NCI-H2081 (cell line): ENCODE measurements at places on chromosomes 3 and 15.

- no peak for DNase-seq
Observed at GRCh38 chr3:65963787-65964677, 74.7 kb downstream of the MAGI1 start.

DNA sequence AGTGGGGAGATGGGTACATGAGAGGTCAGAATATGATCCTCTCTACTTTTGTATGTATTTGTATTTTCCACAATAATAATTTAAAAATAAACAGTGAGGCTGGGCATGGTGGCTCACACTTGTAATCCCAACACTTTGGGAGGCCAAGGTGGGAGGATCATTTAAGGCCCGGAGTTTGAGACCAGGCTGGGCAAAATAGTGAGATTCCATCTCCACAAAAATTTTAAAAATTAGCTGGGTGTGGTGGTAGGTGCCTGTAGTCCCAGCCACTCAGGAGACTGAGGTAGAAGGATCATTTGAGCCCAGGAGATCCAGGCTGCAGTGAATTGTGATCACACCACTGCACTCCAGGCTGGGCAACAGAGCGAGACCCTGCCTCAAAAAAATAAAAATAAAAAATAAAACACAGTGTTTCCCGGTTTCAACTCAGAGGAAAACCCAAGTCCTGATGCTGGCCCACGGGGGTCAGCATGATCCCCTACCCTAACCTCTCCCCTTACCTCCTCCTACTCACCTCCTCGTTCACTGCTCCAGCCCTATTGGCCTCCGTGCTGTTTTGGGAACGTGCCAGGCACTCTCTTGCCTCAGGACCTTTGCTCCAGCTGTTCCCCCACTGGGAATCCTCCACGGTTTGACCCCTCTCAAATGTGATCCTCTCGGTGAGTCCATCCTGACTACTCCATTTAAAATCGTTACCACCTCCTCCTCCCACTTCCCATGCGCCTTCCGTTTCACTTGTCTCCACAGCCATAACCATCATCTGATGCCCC is 2.9 kb upstream of the KLHL40 start:
- DNase-seq = no peak

- no peak for DNase-seq
Observed at GRCh38 chr3:41519746-41520145, 320.4 kb downstream of the CTNNB1 start.

DNA sequence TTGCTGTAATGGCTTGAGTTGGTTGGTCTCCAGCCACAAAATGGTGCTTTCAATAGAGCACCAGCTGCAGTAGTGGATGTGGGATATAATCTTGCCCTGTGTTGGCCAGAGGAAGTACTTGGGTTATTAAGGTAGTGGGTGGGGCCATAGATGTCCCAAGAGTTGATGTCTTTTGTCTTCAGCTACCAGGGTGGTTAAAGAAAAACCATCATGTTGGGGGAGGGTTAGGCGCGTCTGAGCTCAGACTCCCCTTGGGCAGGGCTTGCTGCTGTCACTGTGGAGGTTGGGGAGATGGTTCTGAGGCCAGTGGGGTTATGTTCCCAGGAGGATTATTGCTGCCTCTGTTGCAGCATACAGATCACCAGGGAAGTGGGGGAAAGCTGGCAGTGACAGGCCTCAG is 46.9 kb upstream of the GADL1 start:
- no peak for DNase-seq

- DNase-seq = peak; percentile 44
Observed at GRCh38 chr3:192892981-192893700, 24.5 kb downstream of the MB21D2 start.

DNA sequence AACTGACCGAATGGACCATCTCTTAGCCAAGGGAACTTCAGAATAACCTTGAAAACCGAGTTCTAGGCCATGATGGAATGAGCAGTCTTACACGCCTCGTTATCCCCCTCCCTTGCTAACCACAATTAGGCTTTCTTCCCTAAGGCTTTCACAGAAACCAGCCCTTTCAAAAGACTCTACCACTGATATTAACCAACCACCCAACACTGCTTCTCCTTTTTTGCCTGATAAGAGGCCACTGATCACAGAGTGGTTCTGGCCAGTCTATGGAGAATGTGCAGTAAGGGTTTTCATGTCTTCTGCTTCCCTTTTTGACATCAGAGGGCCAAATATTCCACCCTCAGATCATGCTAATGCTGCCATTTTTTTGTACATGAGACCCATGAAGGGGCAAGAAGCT is 59.3 kb downstream of the MCF2L2 start:
- DNase-seq = no peak

GRCh38 chr15:51756482-51756881 is 5.1 kb downstream of the TMOD2 start:
- DNase-seq = no peak

DNA sequence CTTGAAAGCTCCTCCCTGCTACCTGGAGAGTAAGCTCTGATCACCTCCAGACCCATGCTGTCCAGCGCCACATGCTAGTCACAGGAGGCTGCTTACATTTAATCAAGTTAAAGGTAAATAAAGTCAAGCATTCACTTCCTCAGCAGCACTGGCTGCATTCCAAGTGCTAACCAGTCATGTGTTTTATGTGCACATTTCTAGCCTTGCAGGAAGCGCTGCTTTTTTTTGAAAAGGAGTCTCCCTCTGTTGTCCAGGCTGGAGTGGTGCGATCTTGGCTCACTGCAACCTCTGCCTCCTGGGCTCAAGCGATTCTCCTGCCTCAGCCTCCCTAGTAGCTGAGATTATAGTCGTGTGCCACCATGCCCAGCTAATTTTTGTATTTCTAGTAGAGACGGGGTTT is 279.2 kb downstream of the GABRG3 start:
- peak; percentile 80 for DNase-seq

DNA sequence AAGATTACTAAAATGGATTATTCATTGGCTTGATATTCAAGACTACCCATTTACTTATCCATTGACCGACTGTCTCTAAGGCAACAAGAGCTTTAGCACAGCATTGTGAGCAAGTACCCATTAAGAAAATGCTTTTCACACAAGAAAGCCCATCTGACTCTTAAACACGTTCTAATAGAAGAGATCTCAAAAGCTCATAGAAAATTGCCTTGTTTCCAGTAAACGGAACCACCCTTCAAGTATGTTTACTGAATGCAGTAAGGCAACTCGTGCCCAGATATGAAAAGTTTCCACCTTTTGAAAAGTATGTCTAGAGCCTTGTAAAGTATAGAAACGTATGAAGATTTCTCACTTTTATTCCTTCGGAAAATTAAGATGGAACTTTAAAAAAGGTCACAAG is 655.3 kb upstream of the ALCAM start:
- DNase-seq = no peak

DNA sequence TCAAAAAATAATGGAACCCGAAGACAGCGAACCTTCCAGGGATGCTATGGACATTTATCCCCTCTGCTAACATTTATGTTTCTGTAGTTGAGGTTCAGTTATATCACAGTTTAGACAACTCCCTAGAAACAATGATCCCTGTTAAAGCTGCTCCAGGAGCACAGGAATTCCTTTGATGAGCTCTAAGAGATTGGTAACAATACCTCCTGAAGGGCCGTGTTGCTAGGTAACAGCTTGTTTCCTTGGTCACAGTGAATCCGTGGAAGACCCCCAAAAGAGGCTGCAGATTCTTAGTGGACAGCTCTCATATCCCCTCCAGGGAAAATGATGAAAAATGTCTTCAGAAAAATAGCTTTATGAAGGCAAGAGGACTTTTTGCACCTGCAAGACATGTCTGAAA is 160.2 kb downstream of the SERPINI1 start:
- DNase-seq = no peak

DNA sequence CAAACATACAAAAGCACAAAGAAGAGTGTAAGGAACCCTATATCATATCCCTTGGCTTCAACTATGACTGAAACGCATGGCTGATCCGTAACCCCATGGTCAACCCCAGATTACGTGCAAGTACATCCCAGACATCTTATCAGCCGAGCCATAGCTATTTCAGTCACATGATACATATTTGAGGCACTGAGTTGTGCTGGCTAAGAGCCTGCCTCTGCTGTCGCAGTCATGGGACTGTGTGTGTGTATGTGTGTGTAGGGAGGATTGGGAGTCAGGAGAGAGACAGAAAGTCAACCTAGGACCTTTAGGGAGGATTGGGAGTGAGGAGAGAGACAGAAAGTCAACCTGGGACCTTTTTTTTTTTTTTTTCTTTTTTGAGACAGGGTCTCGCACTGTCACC is 8.4 kb downstream of the ST6GAL1 start:
- DNase-seq = no peak

DNA sequence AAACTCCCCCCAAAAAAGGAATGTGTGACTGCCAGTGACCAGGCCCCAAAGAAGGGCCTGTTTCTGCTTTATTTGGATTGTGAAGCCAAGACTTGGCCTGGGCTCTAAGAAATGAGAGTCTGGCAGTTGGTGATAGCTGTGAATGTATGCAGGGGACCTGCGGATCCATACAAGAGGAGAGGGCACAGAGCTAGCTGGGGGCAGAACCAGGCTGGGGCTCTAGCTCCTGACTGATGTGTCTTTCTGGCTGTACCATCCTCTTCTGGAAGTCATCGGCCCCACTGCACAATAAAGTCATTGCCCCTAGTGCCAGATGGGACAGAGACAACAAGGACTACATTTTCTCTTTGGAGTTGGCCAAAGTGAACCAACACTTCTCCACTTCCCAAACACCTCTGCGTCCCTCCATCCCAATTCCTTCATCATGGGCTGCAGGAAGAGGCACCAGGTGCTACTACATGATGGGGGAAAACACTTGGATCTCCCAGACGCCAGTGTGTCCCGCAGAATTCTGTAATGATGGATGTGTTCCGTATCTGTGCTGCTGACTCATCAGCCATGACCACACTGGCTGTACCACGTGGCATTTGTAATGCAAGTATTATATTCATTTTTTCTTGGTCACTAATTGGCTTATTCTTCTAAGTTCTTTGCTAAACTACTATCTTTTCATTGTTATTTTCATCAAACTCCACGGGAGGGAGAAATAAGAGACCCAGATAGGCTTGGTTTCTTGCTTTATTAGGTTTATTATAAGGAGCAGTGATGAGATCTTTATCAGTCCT is 1.7 kb upstream of the PLA2G4F start:
- no peak for DNase-seq

GRCh38 chr3:111568911-111569310 is 26.2 kb downstream of the ZBED2 start:
- DNase-seq = no peak

DNA sequence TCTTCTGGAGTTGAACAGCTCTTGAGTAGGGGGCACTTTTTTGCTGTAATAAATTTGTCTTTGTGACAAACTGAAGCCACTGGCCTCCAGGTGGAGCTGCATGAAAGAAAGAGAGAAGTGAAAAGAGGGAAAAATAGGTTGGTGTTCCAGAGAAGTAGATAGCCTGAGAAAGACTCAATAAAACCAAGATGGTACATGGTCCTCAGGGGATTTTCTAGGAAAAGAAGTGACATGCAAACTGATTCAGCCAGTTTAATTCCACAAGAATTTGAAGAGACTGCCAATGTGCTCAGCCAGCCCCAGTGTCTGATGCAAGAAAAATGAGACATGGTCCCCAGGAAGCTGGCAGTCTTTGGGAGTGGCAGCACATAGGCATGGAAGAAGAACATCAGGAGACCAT is 152.7 kb downstream of the CD47 start:
- DNase-seq = peak; percentile 43

DNA sequence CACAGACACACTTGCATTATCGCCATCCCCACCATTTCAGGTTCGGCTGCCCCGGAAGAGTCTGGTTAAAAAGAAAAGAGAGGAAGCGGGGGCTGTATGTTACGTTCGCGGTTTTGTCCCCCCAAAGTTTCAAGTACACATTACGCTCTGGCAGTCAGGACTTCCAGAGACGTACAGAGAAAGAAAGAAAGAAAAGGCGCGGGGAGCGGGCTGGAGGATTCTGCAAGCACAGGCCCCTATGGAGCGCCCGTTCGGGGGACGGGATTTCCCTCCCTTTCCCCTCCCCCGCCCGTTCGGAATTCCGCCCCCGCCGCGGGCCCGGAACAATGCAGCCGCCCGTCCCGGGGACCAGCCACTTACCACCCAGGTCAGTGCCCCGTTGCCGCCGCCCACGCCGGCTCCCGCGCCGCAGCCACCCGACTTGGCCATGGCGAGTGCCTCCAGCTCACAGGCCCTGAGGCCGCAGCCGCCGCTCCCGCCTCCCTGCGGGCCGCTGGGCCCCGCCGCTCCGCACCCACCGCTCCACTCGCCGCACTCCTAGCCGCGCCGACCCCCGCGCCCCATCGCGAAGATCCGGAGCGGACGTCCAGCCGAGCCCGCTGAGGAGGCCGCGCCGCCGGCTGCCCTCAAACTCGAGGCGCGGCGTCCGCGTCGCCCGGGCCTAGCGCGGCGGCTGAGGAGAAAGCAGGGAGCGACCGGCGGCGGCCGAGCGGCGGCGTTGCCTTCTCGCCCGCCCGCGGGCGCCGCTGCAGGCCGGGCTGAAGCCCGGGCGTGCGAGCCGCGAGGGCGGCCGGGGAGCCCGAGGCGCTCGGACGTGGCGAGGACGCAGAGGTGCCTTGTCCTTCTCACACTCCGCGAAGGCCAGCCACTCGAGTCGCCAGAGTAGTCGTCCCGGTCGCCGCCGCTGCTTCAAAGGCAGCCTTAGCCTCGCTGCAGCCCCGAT is 567 bp downstream of the TOP2B start:
- DNase-seq = peak; percentile 50

DNA sequence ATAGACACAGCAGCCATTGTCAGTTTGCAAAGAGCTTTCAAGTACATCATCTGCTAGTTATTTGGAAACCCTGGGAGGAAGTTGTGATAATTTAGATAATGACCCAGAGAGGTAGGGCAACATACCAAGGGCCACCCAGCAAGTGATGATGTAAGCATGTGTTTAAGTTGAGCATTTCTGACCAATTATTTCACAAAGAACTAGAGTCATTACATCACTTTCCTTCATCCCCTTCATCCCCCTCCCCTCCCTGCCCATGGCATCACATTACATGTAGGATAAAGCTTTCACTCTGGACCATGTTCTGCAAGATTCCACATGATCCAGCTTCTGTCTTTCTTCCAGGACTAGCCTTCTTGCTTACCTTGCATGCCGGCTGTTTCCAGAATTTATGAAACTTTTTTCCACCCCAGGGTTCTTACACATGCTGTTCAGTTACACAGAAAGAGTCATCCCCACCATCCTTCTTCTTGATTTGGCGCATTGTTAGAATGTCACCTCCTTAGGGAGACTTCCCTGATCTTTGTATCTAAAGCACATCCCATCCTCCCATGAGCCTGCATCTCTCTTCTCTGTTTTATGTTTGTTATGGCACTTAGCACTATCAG is 71.3 kb downstream of the PTPRG start:
- DNase-seq = no peak

DNA sequence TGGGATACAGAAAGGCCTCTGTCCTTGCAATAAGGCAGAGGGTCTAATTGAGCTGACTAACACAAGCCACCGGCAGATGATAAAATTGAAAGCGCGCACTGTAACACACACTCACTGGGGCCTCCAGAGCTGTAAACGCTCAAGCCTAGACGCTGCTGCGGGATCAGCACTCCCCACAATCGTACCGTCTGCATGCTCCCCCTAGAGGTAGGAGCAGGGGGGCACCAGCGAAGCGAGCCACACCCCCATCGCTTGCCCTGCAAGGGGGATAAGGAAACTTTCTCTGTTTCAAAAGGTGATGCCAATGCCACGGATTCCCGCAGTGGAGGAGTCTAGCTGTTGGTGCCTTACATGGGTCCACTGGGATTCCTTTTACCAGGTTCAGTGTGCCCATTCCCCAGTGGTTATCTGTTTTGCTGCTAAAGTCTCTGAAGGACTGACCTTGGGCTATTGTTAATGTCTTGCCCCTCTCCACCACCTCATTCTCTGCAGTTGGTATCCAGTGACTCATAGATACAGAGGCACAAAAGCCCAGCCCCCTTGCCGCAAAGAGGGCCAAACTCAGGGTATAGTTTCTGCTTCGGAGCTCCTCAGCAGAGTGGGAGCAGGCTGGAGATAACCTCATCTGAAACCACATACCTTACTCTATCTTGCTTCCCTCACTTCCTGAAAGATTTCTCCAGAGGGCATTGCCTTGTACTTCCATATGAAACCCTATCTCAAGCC is 139.3 kb upstream of the KBTBD8 start:
- DNase-seq = no peak
